ENCODE measurements at places on chromosomes 13 and 19. TPM values are rescaled to one million over a fixed set of nuclear protein-coding genes. Genes with fewer than 3 reads are reported as not detected.

DNA sequence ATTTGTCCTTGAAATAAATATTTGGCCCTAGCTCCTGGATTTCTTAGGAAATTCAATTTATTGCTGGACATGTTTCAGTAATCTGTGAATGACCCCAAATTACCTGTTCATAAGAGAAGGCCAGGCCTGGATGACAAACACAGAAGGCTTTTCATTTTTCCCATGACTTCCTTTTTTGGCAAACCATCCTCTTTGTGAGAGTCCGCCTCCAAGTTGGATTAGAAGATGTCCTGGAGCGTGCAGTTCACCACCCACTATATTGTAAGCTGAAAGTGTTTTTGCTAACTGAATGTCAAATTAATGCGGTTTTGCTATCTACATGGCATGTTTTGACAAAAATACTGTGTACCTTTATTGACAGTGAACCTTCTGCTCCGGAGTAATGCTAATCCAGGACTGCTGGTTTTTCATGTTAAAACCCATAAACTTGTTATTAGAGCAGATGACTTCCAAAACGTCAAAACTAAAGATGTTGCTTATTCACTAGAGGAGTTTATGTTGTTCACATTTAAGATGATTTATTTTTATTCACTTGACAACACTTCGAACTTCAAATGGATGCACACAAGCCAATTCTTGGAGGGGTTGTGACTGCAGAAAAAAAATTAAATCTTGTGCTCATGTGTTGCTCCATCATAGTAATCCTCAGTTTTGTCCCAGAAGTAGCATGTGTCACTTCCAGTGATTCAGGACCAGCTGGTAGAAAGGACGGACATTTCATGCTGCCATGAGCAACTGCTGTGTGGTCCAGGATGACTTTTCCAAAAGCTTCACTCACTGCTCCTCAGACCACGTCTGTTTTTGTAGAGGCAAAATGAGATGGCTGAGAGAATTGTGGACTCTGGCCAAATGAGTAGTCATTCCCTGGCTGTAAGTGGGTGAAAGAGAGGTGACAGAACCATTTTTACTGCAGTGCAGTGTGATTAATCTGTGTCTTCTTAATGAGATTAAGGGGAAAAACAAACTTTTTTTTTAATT is 71.0 kb downstream of the ITGBL1 start:
- no peak for DNase-seq

GRCh38 chr19:17560205-17560595 is 4.8 kb downstream of the COLGALT1 start:
- no peak for DNase-seq

- DNase-seq: no peak
These were observed at the start of gene TNNI3 for GRCh38 chr19:55157064-55157908. TSS of gene TNNI3 (minus strand) at chr19:55157732. CDS start at chr19:55157589, 143 bp downstream.

DNA sequence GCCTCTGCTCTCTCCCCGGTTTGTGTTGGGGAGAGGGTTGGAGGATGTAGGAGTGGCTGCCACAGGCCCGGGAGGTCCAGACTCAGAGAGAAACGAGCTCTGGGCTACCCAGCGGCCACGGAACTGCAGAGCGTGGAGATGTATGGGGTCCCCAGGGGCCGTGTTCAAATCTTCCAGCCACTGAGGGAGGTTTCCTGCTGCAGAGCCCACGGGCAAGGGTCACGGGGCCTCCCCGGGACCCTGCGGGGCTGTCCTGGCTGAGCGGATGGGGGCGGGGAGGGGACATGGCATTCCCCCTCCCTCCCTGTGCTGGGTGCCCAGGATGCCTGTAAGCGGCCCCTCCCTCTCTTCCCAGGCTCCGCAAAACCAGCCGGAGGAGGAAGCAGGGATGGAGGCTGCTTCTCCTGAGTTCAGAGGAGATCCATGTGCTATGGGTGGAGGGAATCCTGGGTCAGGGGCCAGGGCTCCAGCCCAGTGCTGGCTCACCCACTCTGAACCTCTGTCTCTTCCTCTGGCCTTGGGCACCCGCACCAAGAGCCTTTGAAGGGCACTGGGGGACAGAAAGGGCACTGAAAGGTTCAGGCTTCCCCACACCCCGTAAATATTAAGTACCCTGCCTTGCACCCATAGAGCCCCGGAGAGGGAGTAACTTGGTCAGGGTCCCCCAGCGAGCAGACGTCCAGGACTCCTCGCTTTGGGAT is 22.6 kb downstream of the SMIM24 start:
- no peak for DNase-seq

DNA sequence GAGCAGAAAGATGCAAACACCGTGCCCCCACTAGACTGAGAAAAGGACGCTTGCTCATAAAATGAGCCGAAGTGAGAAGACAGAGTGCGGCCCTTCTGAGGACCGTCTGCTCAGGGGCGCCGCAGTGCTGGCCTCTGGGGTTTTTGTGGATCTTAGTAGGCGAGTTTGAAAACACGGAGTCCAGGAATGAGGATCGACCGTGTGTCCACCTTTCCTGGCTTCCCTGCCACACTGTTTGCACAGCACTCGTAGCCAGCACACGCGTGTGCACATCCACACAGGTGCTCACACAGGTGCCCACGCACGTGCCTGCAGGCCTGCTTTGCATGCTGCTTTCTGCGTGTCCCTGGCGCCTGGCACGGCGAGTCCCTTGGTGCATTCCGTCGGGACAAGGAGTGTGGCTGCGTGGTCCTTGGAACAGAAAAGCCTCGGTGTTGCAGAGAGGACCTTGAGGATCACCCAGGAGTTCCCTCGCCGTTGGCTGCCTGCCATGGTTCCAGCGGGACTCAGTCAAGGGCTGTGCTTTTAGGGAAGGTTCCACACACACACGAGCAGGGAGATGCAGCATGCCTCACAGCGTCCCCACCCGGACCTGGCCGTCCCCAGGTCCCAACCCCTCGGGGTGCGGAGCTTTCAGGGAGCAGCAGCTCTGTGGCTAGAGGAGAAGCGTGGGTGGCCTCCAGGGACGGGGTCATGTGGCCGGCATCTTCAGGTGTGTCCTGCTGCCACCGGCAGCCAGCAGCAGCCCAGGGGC is 10.1 kb upstream of the ZNF554 start:
- no peak for DNase-seq

GRCh38 chr13:77328819-77329132 is 1.9 kb upstream of the MYCBP2 start:
- no peak for DNase-seq

DNA sequence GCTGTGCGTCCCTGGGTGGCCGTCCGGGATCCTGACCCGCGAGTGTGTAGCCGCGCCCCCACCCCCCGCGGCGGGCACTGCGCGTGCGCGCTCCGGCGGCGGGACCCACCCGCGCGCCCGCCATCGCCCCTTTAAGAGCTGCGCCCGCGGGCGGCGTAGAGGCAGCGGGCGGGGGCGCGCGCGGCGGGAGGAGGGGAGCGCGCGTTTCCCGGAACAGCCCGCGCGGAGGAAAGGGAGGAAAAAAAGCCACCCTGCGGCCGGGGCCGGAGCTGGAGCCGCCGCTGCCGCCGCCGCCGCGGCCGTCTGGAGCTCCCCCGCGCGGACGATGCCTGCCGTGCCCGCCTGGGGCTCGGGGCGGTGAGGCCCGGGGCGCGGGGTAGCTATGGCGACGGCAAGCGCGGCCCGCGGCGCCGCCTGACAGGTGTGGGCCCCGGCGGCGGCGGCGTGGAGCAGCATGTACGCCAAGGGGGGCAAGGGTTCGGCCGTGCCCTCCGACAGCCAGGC is at the start of gene SSBP4:
TSS of gene SSBP4 (plus strand) at position 204 of the 504 bp plus-strand sequence. CDS start at position 455, 251 bp downstream.
- DNase-seq: peak; percentile 79

GRCh38 chr13:95387733-95388207 is 86.5 kb upstream of the ABCC4 start:
- DNase-seq: no peak

- DNase-seq: no peak
These were observed 44.3 kb downstream of the CELF5 start for GRCh38 chr19:3268763-3269162.

The APOC4 gene
- total RNA-seq: not detected

Data from activated CD8-positive, alpha-beta memory T cell treated with anti-CD3 and anti-CD28 coated beads, Interleukin-2, amount 10 ng/mL, durations not matched to agents 7 days and 5 days (primary cell).